ENCODE measurements at places on chromosomes 3 and 15.

DNA sequence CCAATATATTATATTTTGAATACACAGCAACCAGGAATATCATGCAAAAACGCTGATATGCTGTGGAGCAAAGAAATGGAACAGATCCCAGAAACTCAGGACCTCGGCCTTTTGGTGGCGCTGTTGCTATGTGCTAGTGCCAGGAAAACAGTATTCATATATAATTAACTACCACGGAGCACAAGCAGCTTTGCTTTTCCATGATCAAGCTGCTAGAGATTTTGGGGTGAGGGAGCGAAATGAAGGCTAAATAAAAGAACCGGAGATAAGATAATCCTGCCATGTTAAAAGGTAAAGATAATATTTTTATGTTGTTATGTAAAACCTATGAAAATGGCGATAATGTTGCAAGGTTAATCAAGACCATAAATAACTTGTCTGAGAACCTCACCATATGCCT, 157.7 kb upstream of the FAM3D start:
- DNase-seq = peak; percentile 83

DNA sequence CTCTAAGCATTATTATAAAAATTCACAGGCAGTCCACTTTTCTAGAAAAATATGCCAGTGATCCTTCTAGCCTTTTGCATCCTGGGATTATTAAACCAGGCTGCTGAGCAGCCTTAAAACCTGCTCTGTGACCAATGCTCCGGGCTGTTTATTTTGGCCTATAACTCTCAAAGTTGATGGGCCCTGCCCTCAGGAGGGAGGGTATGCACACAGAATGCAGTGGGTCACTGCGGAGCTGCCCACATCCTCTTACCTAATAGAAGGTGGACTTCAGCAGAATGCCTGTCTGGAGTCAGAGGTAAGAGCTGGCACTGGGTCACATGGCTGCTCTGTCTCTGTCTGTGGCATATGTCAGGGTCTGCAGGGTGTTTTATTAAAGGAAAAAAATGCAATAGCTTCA, 26.0 kb downstream of the CPNE4 start:
- no peak for DNase-seq

- DNase-seq = no peak
Measured at GRCh38 chr3:95312650-95313049, 1249.8 kb downstream of the NSUN3 start.

DNA sequence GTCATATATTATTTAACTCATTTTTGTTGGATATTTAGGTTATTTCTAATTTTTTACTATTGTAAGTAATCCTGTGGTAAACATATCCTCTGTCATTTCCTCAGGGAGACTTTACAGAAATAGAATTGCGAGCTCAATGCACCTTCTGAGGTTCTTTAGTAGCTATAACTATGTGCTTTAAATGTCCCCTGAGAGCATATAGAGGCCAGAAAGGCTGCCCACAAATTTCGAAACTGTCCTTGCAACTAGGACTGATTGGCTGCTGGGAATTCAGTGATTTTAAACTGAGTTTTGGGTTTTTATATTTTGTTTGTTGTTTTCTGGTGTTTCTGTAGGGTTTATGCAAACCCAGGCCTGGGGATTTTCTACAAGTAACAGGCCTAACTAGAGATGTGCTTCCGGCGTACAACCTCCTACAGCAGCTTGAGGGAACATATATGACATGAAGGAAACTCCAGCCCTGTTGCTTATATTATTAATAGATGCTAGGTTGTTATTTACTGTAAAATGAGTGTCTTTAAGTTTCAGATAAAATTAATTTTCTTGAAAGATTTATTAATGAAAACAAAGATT, 29.1 kb upstream of the P4HTM start:
- no peak for DNase-seq

DNA sequence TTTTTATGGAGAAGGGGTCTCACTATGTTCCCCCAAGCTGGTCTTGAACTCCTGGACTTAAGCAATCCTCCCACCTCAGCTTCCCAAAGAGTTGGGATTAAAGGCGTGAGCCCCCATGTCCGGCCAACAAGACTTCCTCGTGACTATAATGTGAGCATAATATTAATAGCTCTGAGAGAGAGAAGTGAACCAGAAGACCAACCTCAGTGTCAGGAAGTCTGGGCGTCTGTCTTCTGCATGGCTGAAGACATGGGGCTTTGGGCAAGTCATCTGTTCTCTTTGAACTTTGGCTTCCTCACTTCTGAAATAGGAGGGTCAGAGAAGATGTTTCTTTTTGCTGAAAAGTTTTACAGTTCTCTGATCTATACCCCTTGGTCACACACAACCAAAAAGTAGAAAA, 92.1 kb downstream of the SLC49A4 start:
- no peak for DNase-seq

GRCh38 chr3:112813723-112814171, 32.9 kb downstream of the CD200R1L start:
- peak; percentile 64 for DNase-seq

- no peak for DNase-seq
Measured at GRCh38 chr3:58419780-58420507, 13.7 kb downstream of the PDHB start.

- no peak for DNase-seq
Measured at GRCh38 chr3:61960976-61961375, 399.6 kb downstream of the PTPRG start.

DNA sequence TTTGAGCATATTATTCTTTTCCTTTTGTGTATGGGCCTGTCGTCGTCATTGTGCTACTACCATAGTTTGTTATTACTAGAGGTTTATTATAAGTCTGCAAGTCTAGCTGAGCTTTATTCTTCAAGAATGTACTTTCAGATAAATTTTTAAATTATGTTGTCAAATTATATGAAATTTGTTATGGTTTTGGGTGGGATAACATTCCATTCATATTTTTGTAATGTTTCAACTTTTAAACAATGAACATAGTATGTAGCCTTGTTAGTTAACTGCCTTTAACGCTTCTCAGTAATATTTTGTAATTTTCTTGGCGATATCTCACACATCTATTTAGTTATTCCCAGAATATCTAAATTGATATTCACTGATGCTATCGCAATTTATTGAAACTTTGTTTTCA, 41.6 kb upstream of the GOLGA8B start:
- no peak for DNase-seq

GRCh38 chr3:356952-357351, 160.4 kb downstream of the CHL1 start:
- no peak for DNase-seq

DNA sequence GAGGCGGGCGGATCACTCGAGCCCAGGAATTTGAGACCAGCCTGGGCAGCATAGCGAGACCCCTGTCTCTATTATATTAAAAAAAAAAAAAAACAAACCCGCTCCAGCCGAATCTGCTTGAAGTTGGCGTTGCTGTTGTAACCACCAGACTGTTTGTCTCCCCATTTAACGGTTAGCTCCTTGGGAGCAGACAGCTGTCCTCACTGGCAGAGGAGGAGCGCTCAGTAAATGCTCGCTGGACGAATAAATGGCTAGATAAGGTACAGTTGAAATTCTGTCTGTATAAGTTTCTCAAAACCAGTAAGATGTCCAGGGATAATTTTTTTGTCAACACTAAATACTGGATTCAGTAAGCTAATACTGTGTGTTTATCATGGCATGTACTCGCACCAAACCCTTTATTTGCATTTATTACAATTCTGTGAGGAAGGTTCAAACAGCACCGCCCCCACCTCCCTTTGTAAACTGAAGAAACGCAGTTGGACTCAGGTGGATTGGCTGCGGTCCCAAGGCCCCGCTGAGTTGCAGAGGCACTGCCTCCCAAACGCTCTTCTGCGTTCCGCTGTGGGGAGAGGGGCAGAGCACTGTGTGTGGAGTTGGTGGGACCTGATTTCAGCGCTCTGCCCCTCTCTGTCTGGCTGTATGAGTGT, 1.1 kb downstream of the RCCD1 start:
- DNase-seq = peak; percentile 47

GRCh38 chr3:66037330-66037985, 1.3 kb downstream of the MAGI1 start:
- no peak for DNase-seq

DNA sequence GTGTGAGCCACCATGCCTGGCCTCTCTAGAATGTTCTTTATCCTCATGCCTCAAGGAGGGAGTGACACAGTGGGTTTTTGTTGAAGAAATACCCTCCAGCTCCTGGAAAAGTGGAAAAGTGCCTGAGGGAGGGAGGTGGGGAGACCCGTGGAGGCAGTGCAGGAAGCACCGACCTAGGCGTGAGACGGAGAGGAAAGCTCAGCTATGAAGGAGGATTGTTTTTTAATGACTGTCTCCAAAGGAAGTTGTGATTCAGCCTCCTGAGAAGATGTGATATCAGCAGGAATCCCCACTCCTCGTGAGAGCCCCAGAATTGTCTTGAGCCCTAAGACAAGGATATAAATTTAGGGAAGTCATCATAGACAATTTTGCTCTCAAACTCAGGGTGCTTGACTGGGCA, 21.7 kb downstream of the RPLP1 start:
- no peak for DNase-seq
